ENCODE measurements at places on chromosomes 2 and 18.

DNA sequence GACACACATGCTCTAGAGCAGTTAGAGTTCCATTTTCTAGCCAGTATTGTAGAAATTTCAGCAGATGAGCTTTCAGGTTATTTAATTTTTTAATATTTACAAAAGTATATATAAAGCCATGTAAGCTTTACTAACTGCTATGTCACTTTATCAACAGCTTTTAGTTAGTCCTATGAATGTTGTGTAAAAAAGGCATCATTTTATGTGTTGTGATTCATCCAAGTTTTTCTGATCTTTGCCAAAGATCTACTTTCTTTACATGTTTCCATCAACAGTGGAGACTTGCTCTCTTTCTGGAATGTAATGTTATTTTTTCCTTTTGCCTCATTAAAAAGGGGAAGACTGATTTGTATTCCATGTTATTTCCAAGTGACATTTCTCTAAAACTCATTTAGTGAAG lies 125.2 kb upstream of the TFPI start:
- no peak for DNase-seq

DNA sequence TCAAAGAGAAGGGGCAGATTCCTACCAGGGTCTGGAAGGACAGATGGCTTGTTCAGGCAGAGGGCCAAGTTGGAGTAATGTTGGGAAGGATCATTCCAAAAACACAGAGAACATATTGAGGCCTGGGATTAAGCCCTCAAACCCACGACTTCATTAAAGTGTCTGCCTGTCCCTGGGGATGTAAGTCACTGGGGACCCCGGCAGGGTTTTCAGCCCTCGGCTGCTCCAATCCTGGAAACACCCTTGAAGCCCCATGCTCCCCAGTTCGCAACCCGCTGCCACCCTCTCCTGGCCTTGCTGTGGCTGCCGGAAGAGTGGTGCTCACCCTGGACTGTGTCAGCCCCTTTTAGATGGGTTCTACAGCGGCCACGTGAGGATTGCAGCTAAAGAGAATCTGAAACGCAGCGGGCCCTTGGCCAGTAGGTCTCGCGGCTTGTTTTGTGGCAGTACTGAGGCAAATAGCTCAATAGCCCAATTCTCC lies 79.9 kb downstream of the EPAS1 start:
- no peak for DNase-seq

- no peak for DNase-seq
Measured at GRCh38 chr2:128520340-128520739, 201.7 kb upstream of the HS6ST1 start.

GRCh38 chr2:165635532-165635931 lies 158.5 kb downstream of the GALNT3 start:
- DNase-seq: no peak

- DNase-seq: no peak
Measured at GRCh38 chr2:40466332-40466906, 14.5 kb upstream of the SLC8A1 start.

DNA sequence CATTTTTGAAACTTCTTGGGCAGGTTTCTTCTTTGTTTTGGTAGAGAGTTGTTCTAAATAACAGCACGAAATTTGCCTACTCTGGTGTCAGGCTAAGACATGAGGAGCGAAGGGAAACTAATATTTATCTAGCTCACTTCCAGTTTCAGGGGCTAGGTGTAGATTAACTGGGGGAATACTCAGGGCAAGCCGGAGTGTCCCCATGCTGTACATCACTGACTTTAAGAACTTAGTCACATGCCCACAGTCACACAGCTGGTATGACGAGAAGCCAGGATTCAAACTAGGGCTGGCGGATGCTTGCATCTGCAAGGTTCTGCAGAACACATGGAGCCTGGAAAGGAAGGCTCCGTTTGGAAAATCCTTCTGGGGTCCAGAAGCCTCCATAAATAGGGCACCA lies 133.3 kb downstream of the ALPK2 start:
- DNase-seq: no peak

DNA sequence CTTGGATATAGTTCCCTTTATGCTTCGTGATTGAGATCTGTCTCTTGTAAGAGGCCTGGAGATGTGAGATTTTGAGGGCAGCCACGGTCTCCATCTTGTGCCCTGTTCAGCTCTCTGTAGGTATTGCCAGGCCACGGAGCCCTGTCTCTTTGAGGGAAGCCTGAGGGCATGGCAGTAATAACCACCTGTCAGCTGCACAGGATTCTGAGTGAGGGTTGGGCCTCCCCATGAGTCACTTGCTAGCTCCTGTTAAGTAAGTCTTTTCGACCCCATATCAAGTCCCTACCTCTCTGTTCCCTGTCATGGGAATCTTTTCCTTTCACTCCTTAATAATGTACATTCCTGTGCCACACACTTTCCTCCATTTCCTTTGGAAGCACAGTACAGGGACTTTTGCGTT lies 20.4 kb downstream of the LYPD6B start:
- no peak for DNase-seq

- DNase-seq: no peak
Measured at GRCh38 chr2:204264085-204264553, 281.2 kb upstream of the PARD3B start.

GRCh38 chr2:9423922-9424272 lies 443 bp downstream of the CPSF3 start:
- DNase-seq: no peak

GRCh38 chr2:107553046-107553445 lies 273.6 kb upstream of the RGPD4 start:
- DNase-seq: no peak

GRCh38 chr2:190365499-190366204 lies 22.3 kb downstream of the INPP1 start:
- DNase-seq: no peak

DNA sequence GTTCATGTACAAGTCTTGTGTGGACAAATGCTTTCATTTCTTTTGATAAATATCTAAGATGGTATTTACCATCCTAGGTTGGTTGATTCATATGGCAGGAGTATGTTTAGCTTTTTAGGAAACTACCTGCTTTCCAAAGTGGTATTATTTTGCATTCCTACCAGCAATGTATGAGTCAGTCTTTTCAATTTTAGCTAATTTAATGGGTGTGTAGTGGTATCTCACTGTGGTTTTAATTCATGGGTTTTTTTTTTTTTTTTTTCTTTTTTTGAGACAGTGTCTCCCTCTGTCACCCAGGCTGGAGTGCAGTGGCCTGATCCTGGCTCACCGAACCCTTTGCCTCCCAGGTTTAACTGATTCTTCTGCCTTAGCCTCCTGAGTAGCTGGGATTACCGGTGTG lies 4.2 kb downstream of the ZNF512 start:
- DNase-seq: no peak

DNA sequence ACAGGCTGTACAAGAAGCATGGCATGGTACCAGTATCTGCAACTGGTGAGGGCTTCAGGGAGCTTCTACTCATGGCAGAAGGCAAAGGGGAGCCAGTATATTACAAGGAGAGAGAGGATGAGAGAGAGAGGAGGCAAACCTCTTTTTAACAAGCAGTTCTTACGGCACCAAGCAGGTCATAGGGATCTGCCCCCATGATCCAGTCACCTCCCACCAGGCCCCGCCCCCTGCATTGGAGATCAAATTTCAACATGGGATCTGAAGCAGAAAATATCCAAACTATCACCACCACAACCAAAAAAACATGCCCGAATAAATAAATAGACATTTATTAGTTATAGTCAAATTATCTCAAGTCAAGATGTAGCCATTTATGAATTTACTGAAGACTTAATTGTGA lies 14.5 kb upstream of the SLC35F5 start:
- DNase-seq: no peak

DNA sequence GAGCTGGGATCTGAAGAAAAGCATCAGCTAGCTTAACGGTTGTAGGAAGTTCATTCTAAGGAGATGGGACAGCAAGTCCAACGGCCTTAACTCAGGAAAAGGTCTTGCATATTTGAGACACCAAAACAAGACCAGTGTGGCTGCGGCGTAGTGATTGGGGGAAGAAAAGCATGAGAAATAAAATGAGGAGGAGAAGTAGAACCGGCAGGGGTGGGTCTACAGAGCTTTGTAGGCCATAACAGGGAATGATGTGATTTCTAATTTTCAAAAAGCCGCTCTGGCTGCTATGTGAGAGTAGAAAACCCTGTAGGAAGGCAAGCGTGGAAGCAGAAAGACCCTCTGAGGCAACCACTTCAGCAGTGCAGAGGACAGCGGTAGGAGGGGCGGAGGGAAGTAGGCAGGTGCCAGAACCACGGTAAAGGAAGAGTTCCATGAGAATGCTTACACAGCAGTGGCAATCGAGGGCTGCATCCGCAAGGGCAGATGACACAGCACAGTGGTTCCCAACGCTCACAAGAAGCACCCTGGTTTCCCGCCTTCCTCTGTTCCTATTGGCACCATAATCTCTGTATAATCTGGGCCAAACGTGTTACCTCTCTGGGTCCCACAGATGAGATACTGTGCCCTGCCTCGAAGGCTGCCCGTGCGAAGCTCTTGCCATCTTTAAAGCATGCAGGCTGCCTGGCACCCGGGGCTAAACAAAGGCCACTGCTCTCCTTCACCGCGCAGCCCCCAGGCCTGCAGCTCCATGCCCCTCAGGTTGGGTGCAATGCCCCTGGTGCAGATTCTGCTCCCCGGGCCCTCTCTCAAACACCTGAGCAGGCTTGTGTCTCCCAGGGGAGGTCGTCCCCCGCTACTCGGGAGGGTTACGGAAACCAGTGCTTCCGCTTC lies 795 bp downstream of the ANKRD39 start:
- peak; percentile 16 for DNase-seq

GRCh38 chr2:223418131-223418530 lies 184.0 kb downstream of the SCG2 start:
- no peak for DNase-seq

DNA sequence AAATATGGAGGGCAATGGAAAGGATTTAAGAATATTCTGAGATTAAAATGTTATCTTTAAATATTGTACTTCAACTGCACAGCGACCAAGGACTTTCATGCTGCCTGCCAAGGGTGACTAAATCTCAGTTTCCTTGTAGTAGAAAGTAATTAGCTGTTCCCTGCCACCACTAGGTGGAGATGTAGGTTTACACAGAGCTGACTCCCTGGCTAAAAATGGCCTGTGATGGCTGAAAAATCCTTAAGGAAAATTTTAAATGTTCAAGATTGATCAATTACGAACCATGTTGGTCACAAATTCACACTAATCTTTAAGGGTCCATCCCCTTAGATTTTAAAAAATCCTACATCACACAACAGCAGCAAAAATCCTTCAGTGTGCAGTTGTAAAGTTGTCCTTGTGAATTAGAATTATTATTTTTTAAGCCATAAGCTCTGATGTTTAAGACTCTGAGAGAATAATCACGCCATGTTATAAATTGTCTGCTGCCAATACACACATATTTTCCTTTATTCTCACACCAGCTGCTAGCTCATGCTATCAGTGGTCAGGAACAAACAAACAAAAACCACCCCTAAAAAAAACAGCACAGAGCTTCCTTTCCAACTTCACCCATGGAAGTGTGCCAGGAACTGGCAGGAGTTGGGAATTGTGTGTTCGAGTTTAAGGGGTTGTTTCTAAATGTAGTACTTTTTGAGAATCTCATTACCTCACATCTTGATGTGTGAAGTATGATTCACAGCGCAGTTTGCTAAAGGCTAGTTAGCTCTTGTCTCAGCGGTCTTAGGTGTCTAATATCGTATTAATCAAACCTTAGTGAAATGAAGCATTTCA lies 399.8 kb downstream of the TMEM182 start:
- no peak for DNase-seq

DNA sequence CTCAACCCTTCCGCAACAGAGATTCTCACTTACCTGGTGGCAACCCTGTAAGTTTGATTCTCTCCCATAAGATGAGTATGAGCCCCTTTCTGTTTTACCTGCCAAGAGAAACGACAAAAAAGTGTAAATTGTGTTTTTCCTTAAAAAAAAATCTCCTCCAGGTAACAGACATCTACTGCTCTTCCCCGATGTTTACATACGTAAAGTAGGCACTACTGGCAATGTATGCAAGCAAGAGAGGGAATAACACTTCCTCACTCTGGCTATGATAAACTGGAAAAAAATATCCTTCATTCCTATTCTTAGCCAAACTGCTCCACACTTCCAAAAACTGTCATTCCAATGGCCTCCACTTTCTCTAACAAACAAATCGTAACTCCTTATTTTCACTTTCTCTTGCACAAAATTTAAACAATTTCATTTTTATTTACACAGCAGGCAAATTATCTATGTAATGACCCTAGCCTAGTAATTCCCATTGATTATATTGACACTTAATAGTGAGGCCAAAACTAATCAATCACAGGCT lies 184.5 kb downstream of the TCF4 start:
- DNase-seq: no peak

DNA sequence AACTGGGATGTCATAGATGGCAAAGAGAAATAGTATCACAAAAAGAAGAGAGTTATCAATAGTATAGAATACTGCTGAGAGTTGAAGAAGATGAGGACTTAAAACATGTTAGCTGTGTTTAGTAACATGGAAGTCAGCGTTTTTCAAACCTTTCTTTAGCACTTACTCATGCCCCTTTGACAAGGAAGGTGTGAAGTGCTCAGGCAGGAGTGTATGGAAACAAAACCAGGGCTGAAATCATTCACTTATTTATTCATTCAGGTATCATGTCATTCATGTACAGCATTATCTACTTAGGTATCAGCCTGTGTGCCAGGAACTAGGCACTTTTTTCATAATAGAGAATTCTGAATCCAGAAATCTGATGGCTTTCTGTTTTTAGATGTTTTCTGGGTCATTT lies 27.2 kb downstream of the CD28 start:
- DNase-seq: no peak

- DNase-seq: no peak
Measured at GRCh38 chr2:208064220-208064961, 39.1 kb upstream of the PLEKHM3 start.

- no peak for DNase-seq
Measured at GRCh38 chr2:8954990-8955389, 48.5 kb downstream of the MBOAT2 start.

- no peak for DNase-seq
Measured at GRCh38 chr18:22839340-22839821, 93.7 kb upstream of the RBBP8 start.

GRCh38 chr2:109170645-109171044 lies 41.6 kb downstream of the SH3RF3 start:
- DNase-seq: no peak

- DNase-seq: no peak
Measured at GRCh38 chr2:205482399-205483081, 199.8 kb upstream of the NRP2 start.

DNA sequence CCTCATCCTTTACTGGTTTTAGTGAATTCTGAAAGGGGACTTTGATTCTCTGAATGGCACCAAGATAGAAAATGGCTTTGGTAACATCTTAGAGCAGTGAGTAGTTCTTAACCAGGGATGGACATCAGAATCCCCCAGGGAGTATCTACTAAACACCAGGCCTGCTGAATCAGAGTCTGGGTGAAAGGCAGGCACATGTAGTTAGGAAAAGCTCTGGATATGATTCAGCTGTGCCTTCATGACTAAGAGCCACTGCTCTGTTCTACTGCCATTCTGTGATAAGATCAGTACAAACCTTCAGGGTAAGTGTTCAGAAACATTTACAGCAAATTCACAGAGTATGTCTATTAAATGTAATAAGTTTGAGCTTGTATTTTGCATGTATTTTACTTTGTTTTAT lies 46.2 kb upstream of the B3GNT2 start:
- DNase-seq: no peak

GRCh38 chr18:46169464-46169941 lies 65.3 kb downstream of the HAUS1 start:
- no peak for DNase-seq

- DNase-seq: no peak
Measured at GRCh38 chr2:42029171-42029570, 18.6 kb upstream of the PKDCC start.

All from NCI-H187 (cell line).